ENCODE measurements at places on chromosomes 2 and 18.

GRCh38 chr18:5817816-5818215 lies 77.5 kb downstream of the TMEM200C start:
- no peak for DNase-seq

- no peak for DNase-seq
Observed at GRCh38 chr2:208713066-208713745, 306.6 kb downstream of the PTH2R start.

GRCh38 chr18:51051105-51051712 lies 21.2 kb downstream of the SMAD4 start:
- DNase-seq, result no peak

DNA sequence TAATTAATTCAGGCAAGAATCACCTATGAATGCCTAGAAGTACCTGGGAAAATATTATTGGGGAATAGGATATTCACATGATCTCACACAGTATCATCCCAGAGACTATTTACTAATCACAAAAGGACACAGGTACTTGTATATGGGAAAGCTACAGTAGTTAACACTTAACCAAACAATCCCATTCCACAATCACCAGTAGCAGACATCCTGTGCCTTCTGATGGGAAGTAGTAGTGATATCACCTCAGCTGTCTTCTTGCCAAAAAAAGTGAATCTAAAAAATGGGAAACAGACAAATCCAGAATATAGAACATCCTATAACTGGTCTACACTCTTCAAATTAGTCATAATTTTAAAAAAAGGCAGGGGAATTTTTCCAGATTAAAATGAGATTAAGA lies 75.6 kb upstream of the CCDC150 start:
- no peak for DNase-seq

DNA sequence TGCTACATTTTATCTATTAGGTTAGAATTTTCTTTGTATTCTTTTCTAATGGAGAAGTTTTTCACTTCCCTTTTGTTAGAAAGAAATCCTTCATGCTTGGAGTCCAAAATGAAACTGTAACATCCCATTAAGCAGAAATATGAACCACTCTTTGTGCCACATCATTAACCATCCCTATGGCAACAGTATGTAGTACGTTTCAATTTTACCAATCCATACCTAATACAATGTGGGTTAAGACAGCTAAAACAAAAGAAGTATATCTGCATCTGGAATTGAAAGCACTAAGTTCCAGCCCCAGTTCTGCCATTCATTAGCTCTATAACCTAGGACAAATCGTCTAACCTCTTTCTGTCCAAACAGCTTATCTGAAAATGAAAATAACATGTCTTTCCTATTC lies 409.2 kb upstream of the SPHKAP start:
- no peak for DNase-seq

DNA sequence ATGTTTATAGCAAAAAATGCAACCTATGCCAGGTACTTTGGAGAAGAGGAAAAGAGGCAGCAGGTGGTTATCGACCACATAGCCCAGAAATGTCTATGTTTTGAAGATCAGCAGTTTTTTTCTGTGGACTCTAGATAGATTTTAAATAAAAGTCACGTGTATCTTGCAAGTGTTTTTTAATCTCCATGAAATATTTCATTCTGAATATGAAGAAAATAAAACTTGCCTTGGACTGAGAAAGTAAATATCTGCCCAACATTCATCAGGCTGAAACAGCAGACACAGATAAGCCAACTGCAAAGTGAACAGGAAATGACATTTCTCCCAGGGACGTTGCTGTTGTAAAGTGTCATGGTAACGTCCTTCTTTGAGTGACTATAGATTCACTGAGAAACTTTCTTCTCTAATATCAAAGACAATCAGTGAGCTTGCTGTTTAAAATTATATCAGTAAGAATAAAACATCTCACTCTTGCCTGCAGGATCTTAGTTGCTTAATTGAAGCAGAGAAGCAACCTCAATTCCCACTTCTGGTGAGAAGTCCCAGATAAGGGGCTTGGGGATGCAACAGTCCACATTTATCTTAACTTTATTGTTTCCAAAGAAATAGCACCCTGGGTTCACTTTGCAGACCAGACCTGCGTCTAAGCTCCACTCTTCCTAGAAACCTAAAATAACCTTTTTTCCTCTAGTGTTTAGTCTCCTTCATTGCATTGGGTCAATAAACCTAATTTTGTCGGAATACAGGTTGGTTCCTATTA lies 6.3 kb downstream of the MYOM1 start:
- DNase-seq, result no peak

GRCh38 chr2:121084130-121084680 lies 200.8 kb downstream of the TFCP2L1 start:
- no peak for DNase-seq

DNA sequence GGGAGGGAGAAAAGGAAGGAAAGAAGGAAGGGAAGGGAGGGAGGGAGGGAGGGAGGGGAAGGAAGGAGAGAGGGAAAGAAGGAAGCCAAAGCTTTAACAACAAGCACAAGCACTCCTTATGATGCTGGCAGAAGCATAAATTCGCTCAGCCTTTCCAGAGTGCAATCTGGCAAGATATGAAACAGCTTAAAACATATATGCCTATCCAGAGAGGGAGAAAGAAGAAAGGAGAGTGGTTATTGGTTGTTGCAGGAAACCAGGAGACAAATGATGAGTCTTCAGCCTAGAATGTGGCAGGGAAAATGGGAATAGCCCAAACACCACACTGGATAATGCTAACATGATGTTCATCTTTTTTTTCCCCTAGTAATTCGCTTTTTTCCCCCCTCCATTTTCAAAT lies 64.0 kb downstream of the STPG4 start:
- no peak for DNase-seq

GRCh38 chr18:11714244-11714918 lies 25.3 kb downstream of the GNAL start:
- DNase-seq, result no peak
